Endothelial cell of umbilical vein (primary cell): ENCODE measurements at places on chromosomes 5 and 9.

- DNase-seq: no peak
Measured at GRCh38 chr9:88085476-88085875, 52.8 kb downstream of the SPATA31C2 start.

DNA sequence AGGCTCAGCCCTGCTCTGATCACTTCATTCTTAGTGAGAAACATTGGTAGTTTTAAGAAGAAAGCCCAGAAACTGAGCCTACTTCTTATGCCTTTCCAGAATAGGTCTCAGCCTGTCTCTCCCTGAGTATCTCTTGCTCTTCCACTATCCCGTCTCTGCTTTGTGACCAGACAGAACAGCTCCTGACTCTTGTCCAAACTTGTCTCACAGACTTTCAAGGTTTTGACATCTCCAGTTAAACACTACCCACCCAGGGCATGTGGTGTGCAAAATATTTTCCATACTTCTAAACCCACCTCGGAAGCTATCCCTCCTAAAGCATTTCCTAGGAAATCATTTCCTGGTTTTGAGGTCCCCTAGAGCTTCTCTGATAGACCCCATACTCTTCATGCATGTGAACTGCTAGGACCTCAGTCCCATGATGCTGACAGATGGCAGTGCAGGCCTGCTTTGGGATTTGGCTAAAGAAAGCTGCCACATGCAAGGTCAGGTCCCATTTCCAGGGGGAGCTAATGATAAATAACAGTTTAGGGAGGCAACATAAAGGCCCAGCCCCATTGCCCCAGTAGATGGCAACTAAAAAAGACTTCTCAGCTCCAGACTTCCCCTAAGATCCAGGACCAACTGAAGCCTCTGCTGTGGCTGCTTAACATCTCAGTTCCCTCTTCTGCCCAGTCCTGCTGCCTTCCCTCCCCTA, 211.5 kb downstream of the MED10 start:
- DNase-seq: no peak

GRCh38 chr9:85662573-85662972, 79.2 kb downstream of the AGTPBP1 start:
- no peak for DNase-seq

DNA sequence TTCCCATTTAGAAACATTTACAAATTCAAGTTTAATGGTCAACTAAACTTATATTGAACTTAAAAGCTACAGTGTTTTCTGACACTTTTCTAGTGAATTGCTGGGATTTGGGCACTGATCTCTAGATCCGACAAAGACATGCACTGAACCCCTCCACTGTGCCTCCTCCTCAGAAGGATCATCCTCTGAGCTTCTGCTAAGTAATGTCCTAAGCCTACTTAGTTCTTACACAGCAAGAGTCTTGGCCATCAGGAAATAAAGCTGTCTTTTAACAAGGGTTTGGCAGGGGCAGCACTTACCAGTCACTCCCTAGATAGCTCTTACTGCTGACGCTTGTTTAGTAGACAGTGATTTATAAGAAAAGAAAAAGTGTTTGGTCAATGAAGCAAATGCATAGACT, 50.5 kb downstream of the FAM81B start:
- no peak for DNase-seq

- DNase-seq: peak; percentile 8
Measured at GRCh38 chr9:133429641-133430161, 7.5 kb downstream of the ADAMTS13 start.

DNA sequence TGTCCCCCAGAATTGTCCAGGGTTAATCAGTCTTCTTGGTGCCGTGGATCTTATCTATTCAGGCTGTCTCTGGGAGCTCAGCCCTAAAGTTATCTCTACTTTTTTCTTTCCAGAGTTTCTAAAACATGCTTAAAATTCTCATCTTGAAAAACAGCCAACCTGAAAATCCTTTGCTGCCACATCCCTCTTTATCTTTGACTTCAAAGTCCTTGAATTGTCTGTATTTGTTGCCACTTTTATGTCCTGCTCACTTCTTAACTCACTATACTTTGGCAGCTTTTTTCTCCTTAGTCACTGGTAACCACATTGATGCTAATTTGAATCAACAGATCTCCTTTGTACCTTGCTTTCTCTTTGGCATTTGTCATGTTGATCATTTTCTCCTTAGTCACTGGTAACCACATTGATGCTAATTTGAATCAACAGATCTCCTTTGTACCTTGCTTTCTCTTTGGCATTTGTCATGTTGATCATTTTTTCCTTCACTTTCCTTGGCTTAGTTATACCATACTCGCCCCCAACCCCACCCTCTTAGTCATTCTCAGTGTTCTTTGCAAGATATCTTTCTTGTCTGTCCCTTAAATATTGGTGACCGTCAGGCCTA, 8.5 kb downstream of the DMXL1 start:
- no peak for DNase-seq

DNA sequence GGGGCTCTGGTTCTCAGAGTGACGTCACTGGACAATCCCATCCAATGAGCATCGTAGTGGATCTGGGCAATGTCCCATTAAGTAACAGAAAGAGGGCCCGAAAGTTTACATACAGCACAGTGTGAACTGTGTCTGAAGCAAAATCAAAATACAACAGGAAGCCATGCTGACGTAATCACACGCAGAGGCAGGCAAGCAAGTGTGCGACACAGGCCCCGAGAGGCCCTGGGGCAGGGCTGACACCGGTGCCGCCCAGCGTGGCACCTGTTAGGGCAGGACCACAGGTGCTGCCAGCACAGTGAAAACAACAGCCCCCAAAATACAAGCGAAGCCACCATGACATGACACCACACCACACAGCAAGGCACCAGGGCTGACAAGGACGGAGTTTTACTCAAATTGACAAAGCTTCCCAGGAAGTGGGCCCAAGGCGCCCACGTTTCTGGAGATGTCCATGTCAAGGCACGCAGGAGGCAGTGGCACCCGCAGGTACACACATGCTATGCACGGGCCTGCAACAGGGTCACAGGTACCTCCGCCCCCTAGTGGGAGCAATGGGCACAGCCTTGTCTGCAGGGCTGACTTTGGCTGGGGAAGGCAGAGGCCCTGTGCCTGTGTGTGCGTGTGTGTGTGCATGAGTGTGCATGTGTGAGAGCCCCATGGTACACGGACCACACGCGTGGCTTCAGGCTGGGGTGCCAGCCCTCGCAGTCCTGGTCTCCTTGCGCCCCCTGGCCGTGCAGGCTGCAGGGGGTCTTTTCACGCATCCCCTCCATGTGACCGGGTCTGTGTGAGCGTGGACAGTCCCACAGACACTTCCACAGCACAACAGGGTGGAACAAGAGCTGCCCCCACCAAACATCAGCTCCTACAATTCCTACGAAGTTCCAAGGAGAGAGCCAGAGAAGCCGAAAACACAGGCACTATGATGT, 19.6 kb downstream of the QSOX2 start:
- DNase-seq: peak; percentile 42

- no peak for DNase-seq
Measured at GRCh38 chr5:72615061-72615460, 107.9 kb upstream of the ZNF366 start.

GRCh38 chr9:108272349-108272899, 583.4 kb downstream of the ACTL7B start:
- DNase-seq: peak; percentile 29

DNA sequence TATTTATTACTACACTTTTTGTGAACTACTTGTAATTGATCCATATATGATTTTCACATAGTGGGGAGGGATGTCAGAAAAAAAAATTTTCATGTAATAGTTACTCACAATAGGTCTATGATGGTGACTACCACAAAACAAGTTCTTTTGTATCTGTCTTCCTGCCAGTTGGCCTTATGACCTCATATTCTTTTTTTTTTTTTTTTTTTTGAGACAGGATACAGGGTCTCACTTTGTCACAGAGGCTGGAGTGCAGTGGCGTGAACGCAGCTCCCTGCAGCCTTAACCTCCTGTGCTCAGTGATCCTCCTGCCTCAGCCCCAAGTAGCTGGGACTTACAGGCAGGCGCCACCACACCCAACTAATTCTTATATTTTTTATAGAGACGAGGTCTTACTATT, 10.9 kb downstream of the SEC24A start:
- DNase-seq: peak; percentile 56

- no peak for DNase-seq
Measured at GRCh38 chr5:137278476-137278875, 220.7 kb downstream of the SPOCK1 start.

GRCh38 chr5:133234273-133234672, 182.5 kb downstream of the HSPA4 start:
- no peak for DNase-seq

DNA sequence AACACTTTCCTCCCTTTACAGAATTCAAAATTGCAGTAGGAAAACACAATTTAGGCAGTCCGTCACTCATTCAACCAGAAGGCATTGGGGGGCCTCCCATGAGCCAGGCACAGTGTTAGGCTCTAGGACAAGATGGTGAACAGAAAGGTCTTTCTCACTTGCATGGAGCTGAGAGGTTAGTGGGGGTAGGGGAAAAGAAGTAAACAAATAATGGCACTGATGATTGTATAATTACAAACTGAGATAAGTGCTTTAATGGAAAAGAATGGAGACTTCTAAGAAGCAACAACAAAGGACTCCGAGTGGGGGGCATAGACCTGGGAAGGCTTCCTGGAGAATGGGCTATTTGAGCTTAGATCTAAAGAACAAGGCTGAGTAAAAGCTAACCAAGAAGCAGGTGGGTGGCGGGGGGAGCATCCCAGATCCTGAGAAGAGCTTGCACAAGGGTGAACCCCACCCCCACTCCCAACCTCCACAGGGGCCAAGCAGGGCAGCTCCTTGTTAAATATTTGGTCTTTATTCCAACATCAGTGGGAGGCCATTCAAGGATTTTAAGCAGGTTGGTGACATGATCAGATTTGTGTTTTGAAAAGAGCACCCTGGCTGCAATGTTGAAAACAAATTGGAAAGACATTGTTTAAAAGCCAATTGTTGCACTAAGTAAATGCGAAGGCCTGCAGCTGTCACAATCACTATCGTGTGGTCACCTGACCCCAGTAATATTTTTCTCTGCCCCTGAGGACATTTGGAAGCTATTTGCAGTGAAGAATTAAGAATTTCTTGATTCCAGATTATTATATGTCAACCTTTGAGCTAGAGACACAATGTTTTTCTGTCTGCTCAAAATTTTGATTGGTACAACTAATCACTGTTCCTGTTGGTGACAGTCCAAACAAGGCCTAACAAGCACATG, 73.9 kb upstream of the EFNA5 start:
- DNase-seq: no peak

GRCh38 chr5:2366816-2367215, 384.7 kb downstream of the IRX2 start:
- DNase-seq: no peak

- no peak for DNase-seq
Measured at GRCh38 chr5:81222285-81222684, 10.8 kb upstream of the CKMT2 start.

DNA sequence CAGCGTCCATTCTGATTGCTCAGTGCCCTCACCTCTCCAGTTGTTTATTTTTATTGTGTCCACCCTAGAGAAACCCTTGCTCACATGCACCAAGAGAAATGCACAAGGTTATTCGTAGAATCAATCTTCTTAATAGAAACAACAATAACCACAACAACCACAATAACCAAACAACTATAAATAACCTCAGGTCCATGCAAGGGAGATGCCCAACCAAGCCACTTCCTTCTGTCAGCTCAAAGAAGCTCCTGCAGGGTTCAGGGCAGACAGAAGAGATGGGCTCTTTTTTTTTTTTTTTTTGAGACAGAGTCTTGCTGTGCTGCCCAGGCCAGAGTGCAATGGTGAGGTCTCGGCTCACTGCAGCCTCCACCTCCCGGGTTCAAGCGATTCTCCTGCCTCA, 14.9 kb upstream of the TCOF1 start:
- DNase-seq: no peak

- DNase-seq: peak; percentile 5
Measured at GRCh38 chr9:100294341-100294740, 58.4 kb downstream of the TEX10 start.

GRCh38 chr9:129406278-129407225, 214.3 kb downstream of the C9orf50 start:
- no peak for DNase-seq

DNA sequence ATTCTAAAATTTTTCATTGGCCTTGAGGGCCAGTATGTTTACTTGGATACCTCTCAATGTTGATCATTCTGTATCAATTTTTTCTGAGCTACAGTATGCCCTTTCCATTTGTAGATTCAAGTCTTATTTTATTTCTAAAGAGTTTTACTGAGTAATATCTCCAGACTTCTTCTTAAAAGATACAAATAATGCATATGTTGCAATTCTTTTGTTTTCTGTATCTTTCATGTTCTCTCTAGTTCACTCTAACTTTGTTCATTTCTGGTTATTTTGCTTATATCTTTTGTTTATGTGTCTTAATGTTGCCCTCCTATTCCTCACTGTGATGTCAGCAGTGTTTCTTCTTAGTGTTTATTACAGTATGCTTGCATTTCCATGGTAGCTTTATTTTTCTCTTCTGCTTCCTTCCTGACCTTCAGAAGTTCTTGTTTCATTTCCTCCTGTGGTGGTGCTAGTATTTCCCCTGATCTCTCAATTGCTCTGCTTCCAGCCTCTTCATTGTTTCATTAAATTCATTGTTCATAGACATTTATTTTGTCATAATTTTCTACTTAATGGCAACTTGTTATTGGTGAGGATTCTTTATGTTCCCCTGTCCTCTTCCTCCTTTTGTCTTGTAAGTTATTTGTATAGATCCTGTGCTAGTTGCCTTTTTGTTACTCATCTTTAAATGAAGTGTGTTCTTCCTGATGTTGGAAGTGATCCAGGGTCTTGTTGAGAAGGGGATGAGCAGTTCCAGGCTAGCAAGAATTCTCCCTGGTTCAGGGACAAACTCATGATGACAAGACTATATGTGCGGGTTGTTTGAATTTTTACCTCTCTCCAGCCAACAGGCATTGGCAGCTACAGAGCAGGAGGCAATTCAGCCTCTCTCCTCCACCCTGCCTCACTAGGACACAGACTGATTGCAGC, 160.8 kb downstream of the DEPDC1B start:
- peak; percentile 7 for DNase-seq

DNA sequence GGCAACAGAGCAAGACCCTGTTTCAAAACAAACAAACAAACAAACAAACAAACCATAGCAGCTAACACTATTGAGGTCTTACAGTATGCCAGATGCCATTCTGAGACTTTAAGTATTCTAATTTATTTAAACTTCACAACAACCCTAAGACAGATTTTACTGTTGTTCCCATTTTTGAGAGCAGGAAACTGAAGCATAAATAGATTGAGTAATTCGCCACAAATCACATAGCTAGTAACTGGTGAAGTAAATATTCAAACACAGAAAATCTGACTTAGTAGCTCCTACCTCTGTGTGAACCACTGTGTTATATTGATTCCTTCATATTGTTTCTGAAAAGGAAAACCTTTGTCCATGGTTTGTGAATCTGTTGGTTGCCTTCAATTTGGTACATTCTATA, 98.4 kb downstream of the UNC13B start:
- DNase-seq: no peak

GRCh38 chr5:82523633-82524032, 245.5 kb upstream of the RPS23 start:
- DNase-seq: no peak

DNA sequence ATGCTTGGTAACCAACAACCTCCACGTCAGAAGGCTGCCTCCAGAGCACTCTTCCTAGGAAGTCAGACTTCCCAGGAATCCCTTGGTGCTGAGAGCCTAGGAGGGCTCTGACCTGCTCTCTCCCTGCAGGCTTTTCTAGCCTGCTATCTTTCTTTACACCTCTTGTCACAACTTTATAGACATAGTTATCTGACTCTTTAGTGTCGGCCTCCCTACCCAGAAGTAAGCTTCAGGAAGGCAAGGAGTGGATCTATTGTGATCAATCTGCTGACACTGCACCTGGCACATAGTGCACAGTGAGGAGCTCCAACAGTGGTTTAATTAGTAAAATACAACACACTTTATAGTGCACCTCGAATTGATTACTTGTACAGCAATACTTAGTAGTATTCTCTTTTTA, 2.3 kb downstream of the AFAP1L1 start:
- DNase-seq: no peak

GRCh38 chr5:80711938-80712337, 57.2 kb upstream of the DHFR start:
- no peak for DNase-seq
